ENCODE measurements at places on chromosomes 5 and 9. TPM values are rescaled to one million over a fixed set of nuclear protein-coding genes. Genes with fewer than 3 reads are reported as not detected.
A peak's percentile ranks its signal among the peaks of the same experiment; 100 is the strongest.

Gene CCL21
- not detected for total RNA-seq

- peaks cover 6% of the 10 kb centered on the region for H3K4me1 ChIP-seq
- H3K27me3 ChIP-seq = no peaks in the 10 kb centered on the region
- DNase-seq = no peak
- H3K36me3 ChIP-seq = no peaks in the 10 kb centered on the region
- H3K4me3 ChIP-seq = no peak overlapping the region
These were observed 41.5 kb downstream of the WNK2 start for GRCh38 chr9:93225417-93225816.

DNA sequence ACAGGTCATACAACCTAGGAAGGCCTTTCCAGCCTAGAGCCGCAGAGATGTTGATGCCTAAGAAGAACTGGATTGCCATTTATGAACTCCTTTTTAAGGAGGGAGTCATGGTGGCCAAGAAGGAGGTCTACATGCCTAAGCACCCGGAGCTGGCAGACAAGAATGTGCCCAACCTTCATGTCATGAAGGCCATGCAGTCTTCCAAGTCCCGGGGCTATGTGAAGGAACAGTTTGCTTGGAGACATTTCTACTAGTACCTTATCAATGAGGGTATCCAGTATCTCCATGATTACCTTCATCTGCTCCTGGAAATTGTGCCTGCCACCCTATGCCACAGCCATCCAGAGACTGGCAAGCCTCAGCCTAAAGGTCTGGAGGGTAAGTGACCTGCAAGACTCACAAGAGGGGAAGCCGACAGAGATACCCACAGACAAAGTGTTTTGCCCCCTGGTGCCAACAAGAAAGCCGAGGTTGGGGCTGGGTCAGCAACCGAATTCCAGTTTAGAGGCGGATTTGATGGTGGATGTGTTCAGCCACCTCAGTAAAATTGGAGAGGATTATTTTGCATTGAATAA lies 11.2 kb upstream of the CDKN2AIPNL start:
- H3K27ac ChIP-seq = no peak overlapping the region
- no peaks in the 10 kb centered on the region for H3K36me3 ChIP-seq
- DNase-seq = no peak
- H3K4me3 ChIP-seq = no peak overlapping the region
- H3K27me3 ChIP-seq = no peaks in the 10 kb centered on the region
- H3K4me1 ChIP-seq = peaks cover 6% of the 10 kb centered on the region

GRCh38 chr5:5886812-5887486 lies 464.5 kb downstream of the ICE1 start:
- H3K36me3 ChIP-seq = no peaks in the 10 kb centered on the region
- H3K4me3 ChIP-seq = no peak overlapping the region
- peaks cover 17% of the 10 kb centered on the region for H3K27me3 ChIP-seq
- DNase-seq = peak; percentile 62

Gene RNF208
- total RNA-seq = 0.77 TPM

DNA sequence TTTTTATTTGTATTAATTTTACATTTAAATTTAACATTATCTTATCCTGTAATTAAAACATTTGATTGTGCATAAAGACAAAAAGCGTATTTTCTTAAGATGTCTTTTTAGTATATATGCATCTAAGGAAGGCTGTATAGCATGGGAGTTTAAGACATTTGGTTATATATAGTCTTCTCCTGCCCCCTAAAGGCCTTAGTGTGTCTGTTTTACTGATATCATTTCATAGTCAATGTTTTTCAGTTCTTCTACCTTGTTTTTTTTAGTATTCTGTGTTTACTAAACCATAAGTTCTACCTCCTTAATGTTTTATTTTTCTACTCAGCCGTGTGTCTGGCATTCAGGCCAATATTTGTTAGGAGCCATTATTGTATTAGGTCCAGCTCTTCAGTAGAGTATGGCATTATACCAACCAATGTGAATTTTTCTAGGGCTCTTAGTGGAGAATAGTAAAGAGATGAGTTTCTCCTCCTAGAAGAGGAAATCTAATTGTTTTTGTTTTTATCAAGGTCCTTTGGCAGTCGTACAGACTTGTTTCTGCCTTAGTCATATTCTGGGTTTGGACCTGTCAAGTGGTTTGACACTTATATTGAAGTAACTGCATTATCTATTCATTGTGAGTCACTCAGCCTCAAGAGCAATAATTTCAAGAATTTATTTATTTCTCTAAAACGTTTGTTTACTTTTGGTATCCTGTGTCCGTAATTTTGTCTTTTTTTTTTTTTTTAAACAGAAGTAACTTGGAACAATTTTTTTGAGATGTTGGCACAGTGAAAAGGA lies 74.8 kb downstream of the SLF1 start:
- peak; percentile 40 for DNase-seq
- no peaks in the 10 kb centered on the region for H3K27me3 ChIP-seq
- peaks cover 10% of the 10 kb centered on the region for H3K36me3 ChIP-seq
- no peak overlapping the region for H3K4me3 ChIP-seq

GRCh38 chr5:141787376-141787775 lies 90.8 kb downstream of the PCDH1 start:
- no peak overlapping the region for H3K4me3 ChIP-seq
- no peaks in the 10 kb centered on the region for H3K27me3 ChIP-seq
- no peak overlapping the region for H3K27ac ChIP-seq
- DNase-seq = no peak
- H3K36me3 ChIP-seq = no peaks in the 10 kb centered on the region
- H3K4me1 ChIP-seq = peaks cover 16% of the 10 kb centered on the region

DNA sequence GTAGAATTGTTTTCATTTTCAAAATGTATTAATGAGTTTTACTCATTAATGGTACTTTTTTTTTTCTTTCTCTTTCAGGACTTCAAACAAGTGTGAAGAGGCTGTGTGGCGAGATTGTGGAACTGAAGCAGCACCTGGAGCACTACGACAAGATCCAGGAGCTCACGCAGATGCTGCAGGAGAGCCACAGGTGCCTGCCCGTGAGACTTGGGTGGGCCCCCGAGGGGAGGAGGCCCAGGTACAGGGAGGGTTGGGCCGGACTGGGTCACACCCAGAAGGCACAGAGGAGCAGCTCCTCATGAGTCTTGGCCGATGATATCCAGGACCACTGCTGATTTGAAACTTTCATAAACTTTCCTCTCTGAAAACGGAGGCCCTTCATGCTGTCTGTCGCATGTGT lies 35.6 kb downstream of the CEP72 start:
- no peak overlapping the region for H3K4me3 ChIP-seq
- peaks cover 6% of the 10 kb centered on the region for H3K36me3 ChIP-seq
- H3K27me3 ChIP-seq = no peaks in the 10 kb centered on the region
- no peak overlapping the region for H3K27ac ChIP-seq

- peaks cover 5% of the 10 kb centered on the region for H3K4me1 ChIP-seq
- H3K27ac ChIP-seq = no peak overlapping the region
- H3K36me3 ChIP-seq = no peaks in the 10 kb centered on the region
- H3K4me3 ChIP-seq = no peak overlapping the region
These were observed 28.8 kb downstream of the CSF1R start for GRCh38 chr5:150057511-150057910.

GRCh38 chr9:22649384-22649783 lies 202.8 kb downstream of the DMRTA1 start:
- no peaks in the 10 kb centered on the region for H3K4me1 ChIP-seq
- no peak overlapping the region for H3K27ac ChIP-seq
- no peaks in the 10 kb centered on the region for H3K27me3 ChIP-seq
- no peak overlapping the region for H3K4me3 ChIP-seq

Gene LHX3
- total RNA-seq = not detected

GRCh38 chr5:176171171-176171760 lies 67.0 kb upstream of the SIMC1 start:
- H3K36me3 ChIP-seq = no peaks in the 10 kb centered on the region
- no peak overlapping the region for H3K4me3 ChIP-seq
- no peak overlapping the region for H3K27ac ChIP-seq

DNA sequence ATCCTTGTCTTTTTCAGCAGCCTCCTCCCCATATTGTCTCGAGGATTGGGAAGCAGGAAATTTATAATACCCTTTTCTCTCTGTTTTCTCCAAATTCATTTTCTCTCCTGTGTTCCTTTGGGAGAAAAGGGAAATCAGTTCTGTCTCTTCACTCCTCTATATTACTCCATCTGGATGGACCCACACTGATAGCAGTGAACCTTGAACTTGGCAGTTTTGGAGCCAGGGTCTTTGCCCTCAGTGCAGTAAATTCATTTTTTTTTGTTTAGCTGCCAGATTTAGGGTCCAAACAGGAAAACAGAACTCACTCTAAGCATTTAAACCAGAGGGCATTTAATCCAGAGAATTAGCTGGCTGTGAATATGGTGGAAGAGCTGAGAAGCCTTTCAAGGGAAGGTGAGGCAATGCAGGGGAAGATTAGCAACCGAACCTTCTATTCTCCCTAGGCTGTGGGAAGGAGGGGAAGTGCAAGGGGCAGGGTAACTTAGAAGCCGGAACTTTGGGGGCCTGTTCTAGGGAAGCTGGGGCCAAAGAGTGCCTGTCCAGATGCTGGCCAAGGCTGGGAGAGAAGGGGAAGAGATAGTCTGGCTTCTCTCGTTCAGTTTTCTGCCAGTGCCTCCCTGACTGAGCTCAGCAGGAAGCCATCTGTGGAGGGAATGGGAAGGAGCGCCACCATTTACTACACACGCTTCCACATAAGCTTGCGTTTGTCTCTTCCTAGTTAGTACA lies 16.3 kb upstream of the NPR2 start:
- peaks cover 18% of the 10 kb centered on the region for H3K4me1 ChIP-seq
- peak; percentile 51 for DNase-seq
- no peak overlapping the region for H3K27ac ChIP-seq
- peak overlapping the region; percentile 20 for H3K4me3 ChIP-seq
- no peaks in the 10 kb centered on the region for H3K27me3 ChIP-seq
- H3K36me3 ChIP-seq = no peaks in the 10 kb centered on the region

DNA sequence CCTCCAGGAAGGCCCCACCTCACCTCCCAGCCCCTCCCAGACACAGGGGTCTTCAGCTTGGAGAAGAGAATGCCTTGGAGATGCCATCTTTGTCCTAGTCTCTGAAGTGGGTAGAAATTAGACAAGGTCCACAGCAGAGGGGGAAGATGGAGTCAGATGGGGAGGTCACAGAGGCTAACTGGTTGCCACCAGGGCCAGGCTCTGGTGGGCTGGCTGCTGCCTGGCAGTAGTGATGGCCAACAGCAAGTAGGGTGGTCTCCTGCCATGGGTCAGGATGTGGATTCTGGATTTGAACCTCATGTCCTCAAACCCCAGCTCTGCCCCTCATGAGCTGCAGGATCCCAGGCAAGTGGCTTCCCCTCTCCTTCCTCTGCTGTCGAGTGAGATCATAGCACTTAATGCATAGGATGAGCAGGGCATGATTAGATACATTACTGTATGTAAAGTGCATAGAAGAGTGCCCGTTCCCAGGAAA lies 38.7 kb upstream of the NEK6 start:
- H3K4me3 ChIP-seq = no peak overlapping the region
- no peaks in the 10 kb centered on the region for H3K36me3 ChIP-seq
- no peaks in the 10 kb centered on the region for H3K4me1 ChIP-seq
- no peaks in the 10 kb centered on the region for H3K27me3 ChIP-seq
- H3K27ac ChIP-seq = no peak overlapping the region
- DNase-seq = no peak

- peak; percentile 85 for DNase-seq
- H3K27ac ChIP-seq = no peak overlapping the region
- no peaks in the 10 kb centered on the region for H3K36me3 ChIP-seq
- peak overlapping the region; percentile 100 for H3K4me3 ChIP-seq
- H3K27me3 ChIP-seq = peaks cover 26% of the 10 kb centered on the region
These were observed 644 bp downstream of the BRD3 start for GRCh38 chr9:134066913-134067851.

Gene EGR1
- 31.3 TPM for total RNA-seq

DNA sequence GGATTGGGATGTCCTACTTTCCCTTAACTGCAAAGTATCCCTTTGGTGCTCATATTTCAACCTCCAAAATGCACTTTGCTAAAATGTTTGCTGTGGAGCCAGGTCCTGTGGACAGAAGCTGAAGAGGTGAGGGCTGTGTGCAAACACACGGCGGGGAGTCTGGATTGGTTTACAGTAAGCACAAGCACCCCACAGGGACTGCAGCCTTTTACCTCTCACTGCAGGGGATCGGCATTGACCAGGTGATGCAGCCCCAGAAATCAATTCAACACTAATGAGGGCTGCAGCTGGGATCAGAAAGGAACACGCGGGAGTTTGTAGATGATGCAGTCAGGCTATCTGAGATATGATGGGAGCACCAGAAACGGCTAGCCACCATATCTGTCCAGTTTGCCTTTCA lies 450.9 kb downstream of the CCDC171 start:
- H3K27ac ChIP-seq = no peak overlapping the region
- no peaks in the 10 kb centered on the region for H3K4me1 ChIP-seq
- H3K27me3 ChIP-seq = no peaks in the 10 kb centered on the region

DNA sequence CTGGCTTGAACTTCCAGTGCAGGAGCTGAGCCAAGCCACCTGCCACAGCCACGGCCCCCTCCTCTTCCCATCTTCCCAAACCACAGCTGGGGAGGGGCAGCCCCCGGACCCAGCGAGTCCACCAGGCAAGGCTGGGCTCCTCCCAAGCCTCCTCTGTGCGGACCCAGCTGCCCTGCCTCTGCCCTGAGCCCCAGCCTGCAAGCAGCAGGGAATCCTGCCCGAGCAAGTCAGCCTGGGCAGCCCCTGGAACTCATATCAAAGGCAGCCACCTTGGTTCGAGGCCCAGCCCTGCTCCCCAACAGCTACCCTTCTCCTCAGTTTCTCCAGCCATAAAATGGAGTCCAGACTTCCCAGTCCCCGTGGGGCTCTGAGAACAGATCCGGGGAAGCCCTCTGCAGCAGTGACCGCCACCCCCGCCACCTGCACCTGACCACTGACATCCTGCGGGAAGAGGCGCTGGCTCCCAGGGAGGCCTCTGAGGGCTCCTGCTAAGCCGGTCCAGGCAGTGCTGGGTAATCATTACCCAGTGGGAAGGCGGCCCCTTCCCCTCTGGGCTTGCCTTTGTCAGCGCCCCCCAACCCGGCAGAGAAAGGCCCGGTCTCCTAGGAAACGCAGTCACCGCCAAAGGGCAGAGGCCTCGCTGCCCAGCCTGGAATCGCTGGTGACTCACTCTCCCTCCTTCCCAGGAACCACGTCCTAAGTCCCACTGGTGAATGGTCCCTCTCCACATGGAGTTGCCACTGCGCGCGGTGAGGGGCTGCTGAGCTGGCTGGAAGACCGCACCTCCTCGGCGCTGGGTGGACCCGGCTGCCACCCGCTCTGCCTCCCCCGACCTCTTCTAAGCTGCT lies 1.5 kb downstream of the VAV2 start:
- H3K4me1 ChIP-seq = peaks cover 25% of the 10 kb centered on the region
- no peaks in the 10 kb centered on the region for H3K27me3 ChIP-seq
- no peak overlapping the region for H3K27ac ChIP-seq
- peak overlapping the region; percentile 87 for H3K4me3 ChIP-seq
- no peaks in the 10 kb centered on the region for H3K36me3 ChIP-seq
- peak; percentile 84 for DNase-seq

DNA sequence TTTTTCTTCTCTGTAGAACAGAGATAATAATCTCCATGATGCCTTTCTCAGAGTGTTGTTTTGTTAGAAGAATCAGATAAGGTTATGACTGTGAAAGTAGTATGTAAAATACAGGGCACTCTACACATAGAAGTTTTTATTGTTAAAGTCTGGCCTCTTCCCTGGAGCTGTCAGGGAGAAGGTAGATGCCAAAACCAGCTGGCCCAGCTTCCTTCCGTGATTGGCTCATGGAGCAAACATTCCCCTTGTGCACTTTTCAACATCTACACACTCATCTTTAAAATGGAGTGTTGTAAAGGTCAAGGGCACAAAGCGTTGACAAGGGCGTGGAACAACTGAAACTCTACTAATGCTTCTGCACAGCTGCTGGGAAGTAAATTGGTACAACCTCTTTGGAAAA lies 7.4 kb upstream of the RNF183 start:
- no peak overlapping the region for H3K4me3 ChIP-seq
- DNase-seq = no peak
- H3K4me1 ChIP-seq = no peaks in the 10 kb centered on the region
- no peak overlapping the region for H3K27ac ChIP-seq
